Ecto neural progenitor cell (in vitro differentiated cells): ENCODE measurements at places on chromosomes 5 and 9.

DNA sequence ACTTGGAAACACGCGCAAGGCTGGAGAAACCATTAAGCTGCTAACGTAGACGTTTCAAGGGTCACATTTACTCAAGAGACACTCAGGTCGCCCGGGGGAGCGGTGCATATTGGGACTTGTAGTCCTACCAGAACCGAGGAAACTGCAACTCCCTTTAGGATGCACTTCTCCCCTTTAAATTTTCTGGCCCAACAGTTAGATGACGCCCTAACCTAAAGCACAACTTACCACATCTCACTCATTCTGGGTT is 384 bp upstream of the DMXL1 start:
- DNase-seq = no peak

GRCh38 chr9:109251080-109251775 is 69.6 kb downstream of the EPB41L4B start:
- no peak for DNase-seq

GRCh38 chr9:69145144-69145715 is 28.8 kb upstream of the TJP2 start:
- no peak for DNase-seq

GRCh38 chr9:74985041-74985440 is 32.3 kb upstream of the C9orf40 start:
- no peak for DNase-seq
